ENCODE measurements at places on chromosomes 13 and 19. TPM values are rescaled to one million over a fixed set of nuclear protein-coding genes. Genes with fewer than 3 reads are reported as not detected.

Gene TMEM145
- polyA plus RNA-seq: not detected

Gene GPR12
- not detected for polyA plus RNA-seq

Gene ZNF324B
- not detected for polyA plus RNA-seq

GRCh38 chr13:21668732-21669275 is 2.1 kb upstream of the FGF9 start:
- no peaks in the 10 kb centered on the region for H3K36me3 ChIP-seq
- peaks cover 40% of the 10 kb centered on the region for H3K4me1 ChIP-seq
- no peak for DNase-seq
- peak overlapping the region; percentile 94 for H3K27ac ChIP-seq

DNA sequence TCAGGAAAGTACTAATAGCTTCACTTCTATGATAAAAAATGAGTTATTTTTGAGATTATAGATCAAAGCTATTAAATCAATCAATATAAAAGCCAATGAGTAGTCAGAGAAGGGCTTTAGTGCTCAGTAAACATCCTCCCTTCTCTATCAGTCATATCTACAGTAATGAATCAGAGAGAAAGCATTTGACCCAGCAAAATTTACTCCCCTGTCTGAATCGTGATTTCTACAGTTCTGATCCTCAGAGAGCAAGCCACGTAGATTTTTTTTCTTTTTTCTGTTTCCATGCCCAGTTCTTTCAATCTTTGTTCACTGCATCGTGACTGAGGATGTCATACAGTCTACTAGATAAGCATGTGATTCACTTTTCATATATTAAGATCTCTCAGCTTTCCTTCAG is 16.2 kb upstream of the MBNL2 start:
- no peak overlapping the region for H3K27ac ChIP-seq
- peaks cover 14% of the 10 kb centered on the region for H3K4me1 ChIP-seq
- DNase-seq: no peak
- peaks cover 4% of the 10 kb centered on the region for H3K27me3 ChIP-seq
- no peaks in the 10 kb centered on the region for H3K36me3 ChIP-seq
- no peak overlapping the region for H3K4me3 ChIP-seq

GRCh38 chr13:45243077-45243476 is 42.2 kb upstream of the KCTD4 start:
- no peaks in the 10 kb centered on the region for H3K27me3 ChIP-seq
- H3K4me3 ChIP-seq: no peak overlapping the region
- DNase-seq: no peak
- no peaks in the 10 kb centered on the region for H3K36me3 ChIP-seq
- peaks cover 8% of the 10 kb centered on the region for H3K4me1 ChIP-seq

- H3K27me3 ChIP-seq: no peaks in the 10 kb centered on the region
- no peak overlapping the region for H3K4me3 ChIP-seq
- no peak overlapping the region for H3K27ac ChIP-seq
- no peaks in the 10 kb centered on the region for H3K36me3 ChIP-seq
Observed at GRCh38 chr13:33263484-33263883, 22.1 kb downstream of the STARD13 start.

DNA sequence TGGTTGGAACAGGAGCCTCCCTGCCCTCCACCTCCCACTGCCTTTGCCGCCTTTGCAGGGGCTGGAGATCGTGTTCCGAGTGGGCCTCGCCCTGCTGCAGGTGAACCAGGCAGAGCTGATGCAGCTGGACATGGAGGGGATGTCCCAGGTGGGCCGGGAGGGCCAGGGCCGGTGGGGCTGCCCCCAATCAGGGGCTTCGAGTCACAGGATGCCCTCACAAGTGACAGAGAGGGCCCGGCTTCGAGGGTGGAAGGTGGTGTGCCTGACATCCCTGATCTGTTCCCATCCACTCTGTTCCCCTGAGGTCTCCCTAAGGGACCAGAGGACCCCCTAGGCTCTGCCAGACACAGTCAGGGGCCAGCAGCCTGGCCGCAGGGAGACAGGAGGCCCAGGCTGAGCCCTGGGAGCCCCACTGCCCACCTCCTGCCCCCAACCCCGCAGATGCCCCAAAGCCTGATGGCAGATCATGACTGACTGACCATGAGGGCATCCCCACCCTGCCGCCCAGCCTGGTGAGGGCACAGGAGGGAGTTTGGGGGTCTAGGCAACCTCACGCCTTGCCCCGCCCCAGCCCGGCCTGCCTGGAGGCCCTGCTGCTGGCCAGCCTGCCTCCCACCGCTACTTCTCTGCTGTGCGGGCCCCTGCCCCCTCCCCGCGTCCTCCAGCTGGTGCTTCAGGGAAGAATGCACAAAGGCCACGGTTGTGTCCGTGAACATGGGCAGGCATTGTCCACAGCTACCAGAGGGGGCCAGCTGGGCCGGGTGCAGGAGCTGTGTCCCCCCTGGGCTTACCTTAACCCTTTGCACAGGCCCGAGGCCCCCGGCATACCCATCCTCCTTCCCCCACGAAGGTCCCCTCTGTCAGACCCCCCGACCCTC is 21.8 kb downstream of the EVI5L start:
- H3K4me1 ChIP-seq: no peaks in the 10 kb centered on the region
- H3K36me3 ChIP-seq: no peaks in the 10 kb centered on the region
- DNase-seq: no peak
- no peak overlapping the region for H3K4me3 ChIP-seq

GRCh38 chr13:97379386-97379785 is 54.6 kb upstream of the RAP2A start:
- H3K4me1 ChIP-seq: no peaks in the 10 kb centered on the region
- no peak overlapping the region for H3K27ac ChIP-seq
- H3K36me3 ChIP-seq: peaks cover 15% of the 10 kb centered on the region
- H3K4me3 ChIP-seq: no peak overlapping the region
- no peak for DNase-seq

- H3K4me1 ChIP-seq: no peaks in the 10 kb centered on the region
- H3K36me3 ChIP-seq: no peaks in the 10 kb centered on the region
- H3K27me3 ChIP-seq: no peaks in the 10 kb centered on the region
- no peak for DNase-seq
- no peak overlapping the region for H3K27ac ChIP-seq
- no peak overlapping the region for H3K4me3 ChIP-seq
Observed at GRCh38 chr19:51509823-51510660, 8.4 kb upstream of the SIGLEC12 start.

- H3K36me3 ChIP-seq: no peaks in the 10 kb centered on the region
- H3K27me3 ChIP-seq: peaks cover 8% of the 10 kb centered on the region
Observed at GRCh38 chr19:1847684-1848398, 442 bp downstream of the REXO1 start.

DNA sequence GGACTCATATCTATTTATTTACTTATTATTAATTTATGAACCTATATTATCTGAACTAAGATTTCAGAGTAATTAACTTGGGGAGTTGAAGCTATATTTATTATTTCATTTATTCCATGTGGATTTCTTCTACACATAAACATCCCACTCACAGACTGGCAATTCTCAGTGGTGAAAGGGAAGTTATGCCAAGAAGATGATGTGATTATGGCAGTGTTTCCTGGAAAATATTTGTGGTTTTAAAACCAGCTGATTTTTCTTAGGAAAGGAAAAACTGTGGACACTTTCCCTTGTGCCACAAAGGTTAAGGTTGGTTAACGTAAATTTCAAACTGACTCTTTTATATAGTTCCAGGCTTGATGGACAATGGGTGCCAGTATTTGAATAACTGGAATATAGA is 513.1 kb downstream of the SLITRK6 start:
- H3K27ac ChIP-seq: no peak overlapping the region
- H3K4me1 ChIP-seq: no peaks in the 10 kb centered on the region
- DNase-seq: no peak
- no peaks in the 10 kb centered on the region for H3K27me3 ChIP-seq

GRCh38 chr13:22599156-22599555 is 581.6 kb upstream of the SGCG start:
- H3K27me3 ChIP-seq: no peaks in the 10 kb centered on the region
- no peaks in the 10 kb centered on the region for H3K4me1 ChIP-seq
- no peak for DNase-seq
- no peak overlapping the region for H3K4me3 ChIP-seq

DNA sequence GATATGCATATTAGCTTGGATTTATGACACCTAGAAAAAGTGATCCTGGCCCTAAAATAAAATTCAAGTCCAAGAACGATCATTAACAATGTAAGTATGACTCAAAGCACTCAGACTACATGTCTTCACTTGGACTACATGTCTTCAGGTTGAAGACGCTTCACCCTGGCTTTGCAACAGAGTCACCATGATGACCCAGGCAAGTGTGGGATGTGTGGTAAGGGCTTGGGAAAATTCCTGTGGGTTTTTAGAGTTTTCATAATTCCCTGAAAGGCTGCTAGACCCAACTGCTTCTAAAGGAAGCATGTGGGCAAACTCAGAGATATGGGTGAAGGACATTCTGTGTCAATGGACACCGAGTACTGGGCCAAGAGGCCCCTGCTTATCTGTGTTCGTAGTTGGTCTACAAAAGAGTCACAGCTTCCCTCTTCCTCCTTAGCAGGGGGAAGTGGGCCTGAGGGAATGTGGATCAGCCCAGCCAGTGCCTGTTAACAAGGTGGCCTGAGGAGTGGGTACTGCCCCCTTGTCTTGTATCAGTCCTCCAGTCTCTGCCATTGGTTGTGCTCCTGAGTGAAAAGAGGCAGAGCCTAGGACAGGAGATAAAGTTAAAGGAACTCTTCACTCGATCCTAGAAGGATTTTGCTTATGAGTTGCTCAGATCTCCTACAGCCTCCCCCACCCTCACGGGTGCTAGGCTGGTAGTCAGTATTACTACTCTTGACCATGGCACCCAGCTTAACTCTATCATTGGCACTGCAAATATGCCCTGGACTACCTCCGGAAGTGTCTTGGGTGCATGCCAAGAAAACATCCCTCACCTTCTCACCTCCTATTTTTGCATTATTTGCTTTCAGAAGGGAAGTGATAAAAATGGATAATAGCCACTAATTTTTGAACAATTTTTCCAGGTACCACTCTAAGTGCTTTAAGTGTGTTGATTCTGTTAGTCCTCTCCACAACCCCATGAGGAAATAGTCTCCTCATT is 406.3 kb downstream of the COG6 start:
- DNase-seq: no peak
- H3K4me3 ChIP-seq: no peak overlapping the region
- H3K27ac ChIP-seq: no peak overlapping the region
- no peaks in the 10 kb centered on the region for H3K36me3 ChIP-seq
- no peaks in the 10 kb centered on the region for H3K4me1 ChIP-seq
- peaks cover 3% of the 10 kb centered on the region for H3K27me3 ChIP-seq

DNA sequence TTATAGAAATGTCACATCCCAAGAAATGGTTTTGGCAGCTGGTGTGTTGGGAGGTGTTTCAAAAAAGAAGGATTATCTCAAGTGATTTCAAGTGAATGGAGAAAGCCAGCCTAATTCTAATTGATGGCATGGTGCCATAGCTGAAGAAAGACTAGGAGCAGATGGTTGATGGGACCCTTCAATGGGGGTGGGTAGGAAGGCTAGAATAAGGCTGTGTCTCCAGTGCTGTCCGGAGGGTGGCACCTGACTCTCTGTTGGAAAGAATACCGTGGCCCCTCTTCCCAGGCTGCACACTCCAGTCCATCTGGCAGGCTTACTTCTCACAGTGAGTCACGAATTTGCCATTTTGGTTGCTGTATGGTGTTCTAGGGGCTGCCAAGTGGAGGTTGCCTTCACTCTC is 51.0 kb upstream of the GPR12 start:
- H3K4me1 ChIP-seq: no peaks in the 10 kb centered on the region
- no peak for DNase-seq
- peaks cover 10% of the 10 kb centered on the region for H3K27me3 ChIP-seq
- H3K27ac ChIP-seq: no peak overlapping the region

DNA sequence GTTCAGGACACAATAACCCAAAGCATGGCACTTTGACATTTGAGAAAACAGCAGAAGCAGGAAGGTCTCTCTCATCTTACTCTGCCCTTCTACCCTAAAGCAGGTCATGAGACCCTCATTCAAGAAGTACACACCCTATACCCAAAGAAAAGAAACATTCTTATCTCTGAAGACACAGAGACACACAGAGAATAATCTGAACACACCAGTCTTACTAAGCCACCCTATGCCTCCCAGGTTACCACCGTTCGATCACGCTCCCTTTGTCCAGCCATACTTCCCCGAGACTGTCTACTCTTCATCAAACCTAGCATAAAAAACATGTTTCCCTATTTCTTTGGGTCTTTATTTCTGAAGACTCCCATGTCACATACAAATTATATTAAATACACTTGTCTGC is 66.5 kb upstream of the ANKRD10 start:
- DNase-seq: no peak
- H3K4me3 ChIP-seq: no peak overlapping the region
- H3K27me3 ChIP-seq: peaks cover 18% of the 10 kb centered on the region
- H3K27ac ChIP-seq: no peak overlapping the region

DNA sequence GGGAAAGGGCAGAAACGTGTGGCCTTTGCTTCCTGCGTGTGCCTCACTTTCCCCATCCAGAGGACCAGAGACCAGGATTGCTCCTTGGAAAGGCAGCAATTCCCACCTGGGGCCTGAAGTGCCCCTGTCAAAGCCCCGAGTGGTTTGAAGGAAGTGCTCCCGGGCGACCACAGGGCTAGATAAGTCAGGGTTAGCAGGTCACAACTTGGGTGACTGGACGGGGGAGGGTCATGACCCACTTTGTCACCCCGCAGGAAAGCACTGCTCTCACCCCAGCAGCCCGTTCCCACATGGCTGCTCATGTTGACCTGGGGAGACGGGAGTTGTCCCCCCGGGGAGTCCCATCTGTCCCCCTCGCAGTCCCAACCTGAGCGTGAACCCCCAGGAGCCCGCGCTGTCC is 459 bp downstream of the PRAM1 start:
- DNase-seq: no peak
- no peaks in the 10 kb centered on the region for H3K36me3 ChIP-seq
- H3K27ac ChIP-seq: no peak overlapping the region
- peak overlapping the region; percentile 41 for H3K4me3 ChIP-seq

DNA sequence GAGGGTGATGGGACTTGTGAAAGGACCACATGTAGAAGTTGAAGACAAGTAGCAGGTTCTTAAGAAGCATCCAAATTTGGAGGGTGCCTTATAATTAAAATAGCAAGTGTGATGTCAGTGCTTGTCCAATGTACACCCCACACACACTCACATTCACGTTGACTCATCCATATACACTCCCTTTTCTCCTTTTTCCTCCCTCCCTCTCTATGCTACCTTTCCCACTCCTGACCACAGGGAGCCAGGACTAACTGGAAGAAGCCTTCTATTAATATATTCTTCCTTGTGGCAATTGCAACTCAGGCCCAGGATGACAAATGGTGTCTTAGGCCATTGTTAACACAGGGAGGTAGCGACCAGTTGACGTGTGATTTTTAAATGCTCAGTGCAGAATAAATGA is 16.3 kb upstream of the GPR183 start:
- peaks cover 26% of the 10 kb centered on the region for H3K36me3 ChIP-seq
- no peaks in the 10 kb centered on the region for H3K27me3 ChIP-seq

Data from immature natural killer cell (primary cell).